ENCODE measurements at places on chromosomes 4 and X.
A peak's percentile ranks its signal among the peaks of the same experiment; 100 is the strongest.

DNA sequence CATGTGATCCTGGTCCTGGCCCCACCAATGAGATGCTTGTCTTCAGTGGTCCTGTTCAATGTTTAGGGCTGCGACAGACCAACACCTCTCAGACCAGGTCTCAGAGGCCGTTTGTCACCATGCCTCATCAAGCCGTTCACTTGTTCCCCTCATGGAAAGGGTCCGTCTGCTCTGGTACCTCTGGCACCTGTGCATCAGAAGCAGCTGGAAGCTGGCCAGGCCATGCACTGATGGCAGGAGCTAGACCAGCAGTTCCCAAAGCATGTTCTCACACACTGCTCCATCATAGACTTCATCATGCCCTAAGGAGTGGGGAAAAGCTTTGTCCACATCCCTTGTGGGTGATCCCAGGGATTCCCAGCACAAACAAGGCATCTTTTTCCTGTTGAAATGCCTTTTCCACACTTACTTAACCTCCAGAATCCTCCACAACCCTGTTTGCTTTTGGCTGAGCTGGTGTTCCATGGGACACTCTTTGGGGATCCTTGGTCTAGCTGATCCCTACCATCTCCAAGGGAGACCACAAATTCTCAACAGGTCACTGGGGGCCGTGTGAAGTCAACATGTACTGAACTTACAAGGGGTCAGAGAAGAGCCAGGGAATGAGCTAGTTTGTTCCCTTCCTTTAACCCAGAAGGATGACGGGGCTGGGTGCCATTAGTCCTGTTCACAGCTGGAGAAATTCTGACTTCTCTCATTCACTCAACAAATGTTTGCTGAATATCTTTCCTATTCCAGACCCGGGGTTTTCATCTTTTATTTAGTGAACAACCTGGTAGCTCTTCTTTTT is 21.8 kb downstream of the SH3TC1 start:
- no peak for DNase-seq

DNA sequence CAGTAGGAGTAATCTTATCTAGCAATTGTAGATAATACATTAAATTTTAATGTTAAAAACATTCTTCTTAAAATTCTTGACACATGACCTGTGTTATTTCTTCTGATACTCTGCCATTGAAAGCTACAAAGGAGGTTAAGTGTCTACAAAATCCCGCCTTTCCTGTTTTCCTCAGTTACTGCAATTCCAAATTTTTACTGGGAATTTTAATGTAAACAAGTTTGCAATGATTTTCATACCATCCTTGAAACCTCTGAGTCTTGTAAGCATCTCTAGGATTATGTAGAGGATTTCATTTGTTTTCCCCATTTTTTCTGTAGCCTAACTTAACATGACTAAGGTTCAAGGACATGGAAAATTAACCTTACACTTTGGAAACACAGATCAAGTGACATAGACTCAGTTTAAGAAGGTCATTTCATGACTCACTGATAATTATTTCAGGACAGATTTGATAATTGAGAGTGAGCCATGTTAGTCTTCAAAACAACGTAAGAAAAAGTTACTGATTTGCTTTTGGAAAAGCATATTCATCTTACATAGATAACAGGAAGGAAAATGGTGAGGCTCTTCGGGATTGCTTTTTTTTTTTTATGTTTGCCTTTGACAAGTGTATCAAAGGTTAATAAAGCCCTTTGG is 39.6 kb upstream of the PDLIM5 start:
- no peak for DNase-seq

GRCh38 chr4:145735347-145735675 is 55.4 kb downstream of the C4orf51 start:
- no peak for DNase-seq

DNA sequence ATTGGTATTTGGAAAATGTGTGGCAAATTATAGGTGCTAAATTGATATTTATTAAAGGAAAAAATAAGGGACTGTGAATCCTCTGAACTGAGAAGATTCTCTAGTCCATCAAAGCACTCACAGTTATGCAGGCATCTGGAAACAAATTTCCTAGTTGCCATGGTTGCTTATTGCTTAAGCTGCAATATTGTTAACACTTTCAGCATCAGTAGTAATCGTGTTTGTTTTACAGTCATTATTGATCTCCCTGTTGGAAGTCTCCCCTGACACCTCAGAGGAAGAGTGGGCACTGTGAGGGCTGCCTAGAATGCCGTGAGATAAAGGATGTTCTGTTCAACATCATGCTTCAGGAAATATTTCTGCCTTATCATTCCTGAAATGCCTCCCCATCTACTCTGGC is 2004.3 kb upstream of the ADGRL3 start:
- DNase-seq = no peak

GRCh38 chrX:80807606-80807991 is 2.1 kb downstream of the BRWD3 start:
- no peak for DNase-seq

- DNase-seq = peak; percentile 31
Observed at GRCh38 chr4:8440492-8441311, at the start of the genes ACOX3 and TRMT44. Gene ACOX3, minus strand, starts transcription at chr4:8440723. Its CDS starts 24,202 bp downstream, at chr4:8416521. Gene TRMT44, plus strand, starts transcription at chr4:8440777. Its CDS starts 46 bp downstream, at chr4:8440823.

GRCh38 chr4:147381749-147382148 is 99.1 kb upstream of the EDNRA start:
- no peak for DNase-seq

GRCh38 chr4:4390046-4390445 is 3.1 kb downstream of the NSG1 start:
- DNase-seq = no peak

- peak; percentile 37 for DNase-seq
Observed at GRCh38 chrX:15854080-15854655, 445 bp downstream of the AP1S2 start.

GRCh38 chr4:186144946-186145569 is 40.6 kb downstream of the FAM149A start:
- DNase-seq = peak; percentile 45

DNA sequence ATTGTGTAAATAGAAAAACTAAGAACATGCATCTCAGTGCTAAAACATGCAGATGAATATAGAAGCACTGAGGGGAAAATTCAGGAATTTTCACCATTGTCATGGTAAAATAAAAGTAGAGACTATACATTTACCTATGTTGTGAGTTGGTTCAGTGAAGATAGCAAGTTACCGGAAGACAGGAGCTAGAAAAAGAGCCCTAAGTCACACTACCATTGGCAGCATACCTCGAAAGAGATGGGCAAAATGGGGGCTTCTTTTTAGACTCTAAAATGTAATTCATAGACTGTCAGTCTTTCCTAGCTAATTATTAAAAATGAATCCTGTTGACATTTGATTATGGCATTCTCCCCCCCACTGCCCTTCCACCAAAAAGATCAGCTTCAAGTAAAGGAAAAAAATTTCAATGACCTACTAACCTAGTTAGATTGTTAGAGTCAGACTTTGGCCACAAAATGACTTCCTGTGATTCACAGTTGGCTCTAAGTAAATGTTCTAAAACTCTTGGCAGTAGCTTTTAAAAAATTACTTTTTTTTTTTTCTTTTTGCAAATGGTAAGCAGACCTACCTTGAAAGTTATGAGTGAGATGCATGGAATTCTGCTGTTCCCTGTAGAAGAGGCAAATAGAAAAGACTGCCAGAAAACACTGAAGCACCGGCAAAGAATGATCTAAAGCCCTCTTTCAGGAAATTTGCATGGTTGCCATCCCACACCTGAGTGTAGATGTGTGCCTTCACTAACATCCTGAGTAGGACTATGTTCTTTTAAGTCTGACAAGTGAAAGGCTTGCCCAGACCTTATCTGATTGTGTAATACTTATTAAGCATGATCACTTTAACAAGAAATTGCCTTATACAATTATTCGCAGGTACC is 26.4 kb upstream of the ARSJ start:
- DNase-seq = no peak

- DNase-seq = no peak
Observed at GRCh38 chrX:25003066-25003849, 12.5 kb downstream of the ARX start.

DNA sequence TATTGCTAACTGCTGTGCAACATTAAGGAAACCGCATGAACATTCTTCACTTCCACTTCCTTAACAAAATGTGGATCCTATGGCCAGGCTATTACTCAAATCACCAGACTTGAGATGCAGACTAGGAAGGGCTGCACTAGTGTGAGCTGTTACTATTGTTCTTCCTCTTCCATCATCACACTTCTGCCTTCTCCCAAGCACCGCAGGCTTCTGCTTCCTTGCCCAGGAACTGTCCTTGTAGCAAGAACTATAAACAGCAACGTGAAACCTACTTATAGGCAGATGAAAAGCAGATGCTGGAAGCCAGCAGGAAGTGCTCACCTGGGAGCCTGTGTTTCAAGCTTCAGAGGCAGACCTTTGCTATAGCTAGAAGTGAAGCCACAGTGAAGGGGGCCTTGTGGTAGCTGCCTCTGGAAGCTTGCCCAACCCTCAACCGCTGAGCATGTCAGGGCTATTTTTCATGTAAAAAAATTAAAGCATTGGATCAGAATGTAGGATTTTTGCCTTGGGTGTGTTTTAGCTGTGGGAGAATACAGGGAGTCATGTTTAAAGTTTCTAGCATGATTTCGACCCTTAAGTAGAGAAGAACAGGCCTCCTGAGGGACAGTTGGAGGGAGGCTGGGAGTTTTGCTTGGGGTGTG is 43.9 kb downstream of the CLNK start:
- DNase-seq = peak; percentile 2

DNA sequence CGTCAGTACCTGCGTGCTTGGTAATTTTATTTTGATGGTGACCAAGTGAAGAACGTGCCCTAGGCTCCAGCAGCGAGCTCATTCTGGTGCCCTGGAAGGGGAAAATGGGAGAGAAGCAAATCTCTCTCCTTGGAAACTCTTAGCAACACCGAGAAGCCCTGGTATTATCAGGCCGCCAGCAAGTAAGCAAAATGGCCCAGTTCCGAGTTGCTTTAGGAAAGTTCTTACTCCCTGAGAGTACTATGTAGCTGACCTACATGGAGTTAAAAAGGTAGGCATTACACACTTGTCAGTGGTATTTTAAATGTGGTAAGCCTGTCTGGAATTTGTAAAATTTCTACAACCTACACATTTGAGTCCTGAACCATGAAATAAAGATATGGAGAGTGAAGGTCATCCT is 146.4 kb downstream of the CPEB2 start:
- no peak for DNase-seq

GRCh38 chrX:17743913-17744312 is 6.6 kb downstream of the SCML1 start:
- no peak for DNase-seq

DNA sequence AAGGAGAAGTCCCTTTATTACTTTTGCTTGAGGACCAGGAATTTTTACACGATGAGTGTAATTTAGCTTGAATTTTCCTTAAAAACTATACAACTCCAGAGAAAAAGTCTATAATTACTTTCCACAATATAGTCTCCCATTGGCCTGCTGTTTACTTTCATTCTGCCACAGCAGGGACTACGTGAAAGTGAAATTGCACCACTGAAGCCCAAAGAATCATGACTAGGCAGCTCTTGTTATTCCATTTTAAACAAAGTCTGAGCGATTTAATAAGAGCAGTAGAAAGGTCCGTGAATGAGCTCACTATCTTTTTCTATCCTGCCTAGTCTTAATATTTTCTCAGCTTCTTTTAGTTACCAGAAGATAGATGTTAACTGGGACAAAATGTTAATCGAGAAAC is 68.6 kb downstream of the ADGRG4 start:
- DNase-seq = no peak

DNA sequence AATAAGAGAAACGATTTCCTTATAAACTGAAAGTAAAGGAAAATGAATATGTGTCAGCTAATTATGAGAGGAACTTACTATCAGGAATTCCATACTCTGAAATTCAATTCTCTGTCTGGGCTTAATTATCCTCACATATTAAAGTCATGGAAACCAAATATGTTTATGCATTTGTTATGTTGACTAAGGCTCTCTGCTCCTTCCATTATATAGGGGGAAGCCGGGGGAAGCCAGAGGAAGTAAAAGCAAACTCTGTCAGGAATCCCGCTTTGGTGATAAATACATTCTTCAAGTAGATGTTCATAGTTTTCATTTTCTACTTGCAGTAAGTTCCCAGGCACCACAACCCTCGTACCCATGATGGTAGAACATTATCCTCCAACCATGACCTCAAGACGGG is 142.8 kb upstream of the VCX2 start:
- DNase-seq = no peak

GRCh38 chr4:183256756-183257385 is 63.2 kb downstream of the CLDN22 start:
- DNase-seq = no peak

DNA sequence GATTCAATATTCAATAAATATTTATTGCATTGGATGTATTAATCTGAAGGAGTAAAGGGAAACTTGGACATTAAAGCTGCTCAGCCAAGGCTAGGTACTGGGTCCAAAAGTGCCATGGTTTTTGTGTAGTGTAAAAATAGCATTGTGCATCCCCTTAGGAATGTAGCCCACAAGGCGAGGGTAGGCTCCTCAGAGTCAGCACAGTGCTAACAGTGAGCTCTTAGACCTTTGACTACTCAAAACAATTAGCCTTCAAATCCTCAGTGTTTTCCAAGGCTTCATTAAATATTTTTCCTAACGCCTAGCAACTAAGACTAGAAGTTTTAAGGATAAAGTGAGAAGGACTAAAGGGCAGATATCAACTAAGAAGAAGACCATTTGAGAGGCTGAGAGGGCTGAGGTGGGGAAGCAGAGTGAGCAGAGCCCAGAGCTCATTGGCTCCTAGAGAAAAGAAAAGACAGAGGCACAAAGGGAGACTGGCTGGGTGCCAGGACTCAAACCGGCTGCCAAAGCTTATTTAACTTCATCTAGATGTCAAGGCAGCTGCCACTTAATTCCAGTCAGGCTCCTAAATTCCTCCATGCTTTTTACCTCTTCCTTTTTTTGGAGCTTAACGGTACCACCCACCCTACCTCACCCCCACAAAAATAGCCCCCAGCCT is 17.0 kb downstream of the PRKG2 start:
- DNase-seq = peak; percentile 0

DNA sequence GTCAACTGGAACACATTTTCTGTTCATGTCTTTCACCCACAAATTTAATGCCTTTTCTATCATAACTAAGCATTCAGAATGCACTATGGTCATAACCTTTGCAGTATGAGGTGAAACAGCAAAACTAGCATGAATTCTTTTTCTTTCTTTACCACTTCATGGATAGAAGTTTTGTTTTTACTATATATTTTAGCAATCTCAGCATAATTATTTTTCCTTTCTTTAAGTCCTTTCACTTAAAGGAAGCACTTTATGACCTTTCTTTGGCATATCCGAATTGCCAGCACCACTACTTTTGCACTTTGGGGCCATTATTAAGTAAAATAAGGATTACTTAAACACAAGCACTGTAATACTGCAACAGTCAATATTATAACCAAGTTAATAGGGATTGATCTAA is 115.1 kb upstream of the DKK2 start:
- DNase-seq = no peak

DNA sequence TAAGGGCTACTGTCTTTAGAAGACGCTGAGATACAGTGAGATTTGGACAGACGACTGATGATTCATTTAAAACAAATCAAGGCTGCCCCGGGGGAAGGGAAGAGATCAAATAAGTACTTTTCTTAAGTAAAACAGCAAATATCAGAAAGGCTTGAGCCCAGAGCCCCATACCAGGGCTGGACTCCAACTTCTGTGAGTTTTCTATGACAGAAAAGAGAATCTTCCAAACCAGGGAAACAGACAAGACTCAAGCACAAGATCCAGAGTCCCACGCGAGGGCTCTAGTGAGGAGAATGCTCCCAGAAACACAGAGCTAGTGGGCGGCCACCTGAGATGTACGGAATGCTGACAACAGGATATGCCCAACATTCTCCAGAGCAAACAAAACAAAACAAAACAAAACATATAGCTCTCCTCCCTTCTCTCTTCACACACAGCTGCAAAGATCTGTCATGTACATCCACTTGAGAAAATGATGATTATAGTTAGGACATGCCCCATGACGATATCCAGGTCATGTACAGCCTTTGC is 13.1 kb downstream of the ACSL1 start:
- no peak for DNase-seq

All from C1 segment of cervical spinal cord (tissue), 14 donors.